ENCODE measurements at places on chromosomes 5 and 9.

GRCh38 chr5:130923543-130924124 lies 241.4 kb downstream of the HINT1 start:
- no peak for DNase-seq

DNA sequence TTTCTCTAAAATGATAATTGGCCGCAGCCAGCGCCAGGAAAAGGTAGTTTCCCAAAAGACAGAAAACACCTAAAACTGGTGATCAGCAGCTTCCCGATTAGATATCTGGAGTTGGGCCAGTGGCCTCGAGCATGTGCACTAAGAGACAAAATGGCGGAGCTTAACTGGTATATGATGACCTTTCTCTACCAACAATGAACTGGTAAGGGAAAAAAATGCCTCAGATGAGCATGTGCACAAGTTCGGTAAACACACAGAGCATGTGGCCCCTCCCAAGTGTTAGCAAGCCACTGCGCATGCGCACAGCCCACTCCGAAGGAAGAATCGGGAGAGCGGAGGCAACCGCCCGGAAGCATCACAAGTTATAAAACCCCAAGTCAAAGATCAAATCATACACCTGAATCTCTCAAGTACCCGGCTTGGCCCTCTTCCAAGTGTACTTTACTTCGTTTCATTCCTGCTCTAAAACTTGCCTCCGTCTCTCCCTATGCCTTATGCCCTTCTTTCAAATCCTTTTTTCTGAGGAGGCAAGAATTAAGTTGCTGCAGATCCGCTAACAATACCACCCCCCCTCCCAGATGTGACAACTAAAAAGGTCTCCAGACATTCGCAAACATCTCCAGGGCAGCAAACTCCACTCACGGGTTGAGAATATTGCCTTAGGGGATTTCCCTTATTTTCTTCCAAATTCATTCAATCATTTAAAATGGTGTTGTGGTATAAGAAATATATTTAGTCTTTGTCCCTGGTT lies 15.0 kb upstream of the PTBP3 start:
- DNase-seq = peak; percentile 16

DNA sequence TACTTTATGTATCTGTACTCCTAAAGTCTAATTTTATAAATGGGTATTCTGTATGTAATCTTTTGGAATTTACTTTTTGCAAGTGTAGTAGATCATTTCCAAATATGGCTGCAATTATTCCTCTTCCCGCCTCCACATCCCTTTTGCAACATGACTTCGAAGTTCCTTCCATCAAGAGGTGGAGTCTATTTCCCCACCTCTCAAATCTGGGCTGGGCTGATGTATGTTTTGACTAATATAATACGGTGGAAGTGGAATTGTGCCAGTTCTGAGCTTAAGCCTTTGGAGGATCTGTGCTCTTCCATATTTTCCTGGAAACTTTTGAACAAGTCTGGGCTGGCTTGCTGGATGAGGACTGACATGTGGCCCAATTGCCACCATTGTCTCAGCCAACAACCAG lies 155.9 kb downstream of the FGF18 start:
- no peak for DNase-seq

- DNase-seq = no peak
Measured at GRCh38 chr5:165242646-165243045, 1737.2 kb downstream of the MAT2B start.

DNA sequence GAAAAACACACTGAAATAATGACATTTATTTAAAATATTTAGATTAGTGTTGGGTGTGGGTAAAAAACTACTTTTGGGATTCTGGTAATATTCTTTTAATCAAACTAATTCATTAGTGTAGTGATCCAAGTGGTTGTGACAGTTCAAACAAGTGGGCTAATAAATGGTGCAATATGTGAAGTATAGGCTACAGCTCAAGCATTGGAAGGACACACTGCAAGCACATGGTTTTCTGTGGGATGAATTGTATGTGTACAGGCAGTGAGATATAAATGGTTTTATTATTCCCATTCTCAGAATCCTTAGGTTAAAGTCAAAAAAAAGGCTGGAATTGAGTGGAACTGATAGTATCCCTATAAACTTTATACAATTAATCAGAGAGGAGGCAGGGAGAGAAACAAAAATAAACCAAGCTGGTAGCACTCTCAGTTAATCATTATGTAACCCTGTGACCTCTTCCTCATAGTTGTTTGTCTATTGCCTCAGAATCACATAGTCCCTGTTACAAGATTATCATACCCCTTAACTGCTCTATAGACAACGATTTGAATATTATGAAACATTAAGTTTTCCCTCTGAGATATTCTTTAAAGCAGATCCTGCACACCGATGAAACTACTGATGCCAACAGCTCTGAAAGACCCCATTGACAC lies 1755.4 kb upstream of the ACO1 start:
- DNase-seq = no peak

GRCh38 chr5:82789095-82789494 lies 288.1 kb downstream of the TMEM167A start:
- no peak for DNase-seq

- DNase-seq = no peak
Measured at GRCh38 chr9:13873203-13873602, 440.7 kb downstream of the NFIB start.

GRCh38 chr5:103442750-103443149 lies 119.8 kb downstream of the NUDT12 start:
- DNase-seq = no peak

DNA sequence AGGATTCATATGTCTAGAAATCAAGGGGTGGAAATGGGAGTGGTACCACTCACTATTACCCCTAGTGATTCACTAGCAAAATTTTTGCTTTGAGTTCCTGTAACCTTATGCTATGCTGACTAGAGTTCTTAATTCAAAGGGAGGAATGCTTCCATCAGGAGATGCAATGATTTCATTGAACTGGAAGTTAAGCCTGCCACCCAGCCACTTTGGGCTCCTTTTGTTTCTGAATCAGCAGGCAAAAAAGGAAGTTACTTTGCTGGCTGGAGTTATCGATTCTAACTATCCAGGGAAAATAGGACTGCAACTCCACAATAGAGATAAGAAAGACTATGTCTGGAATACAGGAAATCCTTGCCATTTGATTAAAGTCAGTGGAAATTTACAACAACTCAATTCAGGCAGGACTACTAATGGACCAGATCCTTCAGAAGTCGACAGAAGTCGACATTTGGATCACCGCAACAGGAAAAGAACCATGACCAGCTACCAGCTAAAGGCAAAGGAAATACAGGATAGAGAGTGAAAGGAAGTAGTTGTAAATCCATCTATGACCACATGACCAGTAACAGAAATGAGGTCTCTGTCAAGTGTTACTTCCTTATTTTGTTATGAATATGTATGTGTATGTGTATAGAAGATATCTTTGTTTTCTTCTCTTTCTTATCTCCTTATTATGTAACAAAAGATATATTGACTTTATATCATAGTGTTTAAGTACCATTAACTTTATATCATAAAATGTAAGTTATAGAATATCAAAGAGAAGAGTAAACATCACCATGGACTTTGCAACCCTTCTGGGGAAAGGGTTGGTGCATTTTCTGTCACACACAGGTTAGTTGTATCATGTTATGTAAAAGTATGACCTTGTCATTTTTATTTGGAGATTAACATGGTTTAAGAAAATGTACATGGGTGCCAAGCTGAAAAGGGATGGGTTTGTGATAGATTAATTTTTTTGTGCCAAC lies 198.7 kb upstream of the HAPLN1 start:
- DNase-seq = no peak

GRCh38 chr9:17531642-17532254 lies 47.1 kb upstream of the SH3GL2 start:
- no peak for DNase-seq

DNA sequence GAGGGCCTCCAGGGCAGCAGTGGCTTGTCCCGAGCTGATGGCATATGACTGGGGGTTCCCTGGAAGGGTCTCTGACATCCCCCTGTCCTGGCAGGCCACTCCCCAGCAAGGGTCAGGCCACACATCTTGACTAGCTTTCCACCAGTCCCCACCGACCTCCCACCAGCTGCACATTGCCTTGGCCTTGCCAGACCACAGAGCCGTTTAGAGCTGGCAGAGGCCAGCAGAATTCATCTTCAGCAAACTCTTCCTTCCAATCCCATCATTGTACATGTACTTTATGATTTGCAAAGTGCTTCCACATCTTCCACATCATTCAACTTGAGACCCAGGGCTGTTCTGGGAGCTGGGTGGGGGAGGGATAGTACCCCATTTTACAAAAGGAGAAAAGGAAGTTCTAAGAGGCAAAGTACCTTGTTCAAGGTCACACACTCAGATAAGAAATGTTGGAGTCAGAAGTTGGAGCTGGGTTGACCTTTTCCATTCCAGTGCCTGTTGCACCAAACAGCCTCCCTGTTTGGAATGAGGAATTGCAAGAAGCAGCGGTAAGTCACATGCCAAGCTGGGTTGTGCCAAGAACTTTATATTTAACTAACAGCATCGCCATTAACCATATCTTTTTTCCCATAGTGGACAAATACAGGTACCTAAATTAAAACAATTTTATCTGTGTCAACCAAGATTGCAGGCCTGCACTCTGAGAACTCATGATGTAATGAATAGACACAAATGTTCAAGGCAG lies 25.8 kb upstream of the COL15A1 start:
- DNase-seq = no peak

DNA sequence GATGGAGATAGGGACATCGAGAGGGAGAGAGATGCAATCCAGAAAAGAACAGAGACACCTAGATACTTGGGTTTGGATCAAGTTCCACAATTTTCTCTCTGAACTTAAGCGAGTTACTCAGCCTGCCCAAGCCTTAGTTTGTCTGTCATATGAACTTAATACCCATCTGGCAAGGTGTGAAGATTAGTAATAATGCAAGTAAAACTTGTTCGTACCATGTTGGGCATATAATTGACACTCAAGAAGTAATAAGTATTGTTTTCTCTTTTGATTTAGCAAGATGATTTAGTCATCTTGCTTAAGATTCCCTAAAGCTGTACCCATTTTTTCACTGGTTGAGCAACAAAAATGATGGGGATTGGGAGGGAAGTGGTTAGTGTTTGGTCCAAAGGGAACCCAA lies 7.5 kb downstream of the RABGAP1 start:
- no peak for DNase-seq

- no peak for DNase-seq
Measured at GRCh38 chr5:164844348-164844747, 1338.9 kb downstream of the MAT2B start.

DNA sequence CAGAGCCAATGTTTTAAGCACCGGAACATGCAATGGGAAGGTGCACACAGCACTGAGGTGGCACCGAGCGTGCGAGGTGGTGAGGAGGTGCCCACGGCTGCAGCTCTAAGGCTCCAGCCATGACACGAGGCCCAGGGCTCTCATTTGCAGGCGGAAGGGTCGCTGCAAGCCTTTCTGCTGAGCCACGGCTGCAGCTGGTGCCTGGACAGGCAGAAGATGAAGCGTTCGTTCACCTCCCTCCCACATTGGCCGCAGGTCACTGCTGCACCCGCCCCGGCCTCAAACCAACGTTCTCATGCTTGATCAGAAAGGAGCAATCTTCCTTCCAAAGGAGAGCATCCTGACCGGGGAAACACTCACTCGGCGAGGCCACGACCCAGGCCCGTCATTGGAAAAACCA lies 4.5 kb upstream of the INPP5E start:
- no peak for DNase-seq

GRCh38 chr5:141602606-141603005 lies 16.2 kb downstream of the DIAPH1 start:
- no peak for DNase-seq

DNA sequence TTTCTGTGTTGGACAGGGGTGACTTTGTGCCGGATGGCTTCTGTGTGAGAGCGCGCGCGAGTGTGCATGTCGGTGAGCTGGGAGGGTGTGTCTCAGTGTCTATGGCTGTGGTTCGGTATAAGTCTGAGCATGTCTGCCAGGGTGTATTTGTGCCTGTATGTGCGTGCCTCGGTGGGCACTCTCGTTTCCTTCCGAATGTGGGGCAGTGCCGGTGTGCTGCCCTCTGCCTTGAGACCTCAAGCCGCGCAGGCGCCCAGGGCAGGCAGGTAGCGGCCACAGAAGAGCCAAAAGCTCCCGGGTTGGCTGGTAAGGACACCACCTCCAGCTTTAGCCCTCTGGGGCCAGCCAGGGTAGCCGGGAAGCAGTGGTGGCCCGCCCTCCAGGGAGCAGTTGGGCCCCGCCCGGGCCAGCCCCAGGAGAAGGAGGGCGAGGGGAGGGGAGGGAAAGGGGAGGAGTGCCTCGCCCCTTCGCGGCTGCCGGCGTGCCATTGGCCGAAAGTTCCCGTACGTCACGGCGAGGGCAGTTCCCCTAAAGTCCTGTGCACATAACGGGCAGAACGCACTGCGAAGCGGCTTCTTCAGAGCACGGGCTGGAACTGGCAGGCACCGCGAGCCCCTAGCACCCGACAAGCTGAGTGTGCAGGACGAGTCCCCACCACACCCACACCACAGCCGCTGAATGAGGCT lies at the start of gene ADRB2:
Gene ADRB2, plus strand, starts transcription at position 559 of the 686 bp plus-strand sequence. CDS start 221 bp downstream, outside the sequence.
- DNase-seq = peak; percentile 74

DNA sequence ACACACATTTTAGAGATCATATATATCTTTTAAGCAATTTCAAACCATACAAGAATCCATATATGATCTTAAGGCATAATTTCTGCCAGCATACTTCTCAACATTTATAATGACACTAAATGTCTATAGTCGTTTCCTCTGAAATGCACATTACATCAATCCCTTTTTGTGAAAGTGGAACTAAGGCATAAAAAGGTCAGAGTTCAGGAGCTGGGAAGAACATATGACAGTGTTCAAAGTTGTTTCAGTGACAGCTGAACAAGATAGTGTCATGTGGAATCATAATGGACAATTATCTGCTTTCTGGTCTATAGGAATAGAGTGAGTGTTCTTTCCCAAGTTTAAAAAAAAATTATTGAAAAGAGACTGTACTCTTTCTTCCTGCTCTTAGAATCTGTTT lies 2.4 kb upstream of the MOB3B start:
- no peak for DNase-seq

DNA sequence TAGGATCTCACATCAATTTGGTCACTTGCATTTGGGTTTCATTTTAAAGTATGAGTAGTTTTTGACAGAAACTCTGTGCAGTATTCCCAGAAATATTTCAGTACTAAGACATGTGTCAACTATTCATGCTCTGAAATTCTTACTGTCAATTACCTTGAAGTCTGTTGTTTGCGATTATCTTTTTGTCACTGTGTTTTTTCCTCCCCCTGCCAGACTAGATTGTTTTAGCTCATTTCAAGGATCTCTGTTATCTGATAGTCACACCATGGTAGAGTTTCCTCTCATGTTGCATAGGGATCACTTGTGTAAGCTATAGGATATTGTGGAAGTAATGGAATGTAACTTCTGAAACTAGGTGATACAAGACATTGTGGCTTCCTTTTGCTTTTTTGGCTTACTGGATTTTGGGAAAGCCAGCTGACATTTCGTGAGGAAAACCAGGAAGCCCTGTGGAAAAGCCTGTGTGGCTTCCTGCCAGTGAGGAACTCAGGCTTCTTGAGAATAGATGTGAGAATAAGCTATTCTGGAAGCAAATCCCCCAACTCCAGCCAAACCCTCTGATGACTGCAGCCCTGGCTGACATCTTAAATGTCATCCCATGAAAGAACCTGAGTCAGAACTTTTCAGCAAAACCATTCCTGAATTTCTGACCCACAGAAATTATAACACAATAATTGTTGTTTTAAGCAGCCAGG lies 122.2 kb downstream of the FGF10 start:
- no peak for DNase-seq

All from stimulated activated CD8-positive, alpha-beta memory T cell treated with anti-CD3 and anti-CD28 coated beads, Interleukin-2, amount 100 ng/mL, for 1 hour (primary cell).